ENCODE measurements at places on chromosomes 2 and 18. TPM values are rescaled to one million over a fixed set of nuclear protein-coding genes. Genes with fewer than 3 reads are reported as not detected.

ABCB11 gene
- total RNA-seq: not detected

ADGRF3 gene
- total RNA-seq: under 0.01 TPM

LIMS3 gene
- 3.9 TPM for total RNA-seq

TUBB8B gene
- total RNA-seq: not detected

CDCA7 gene
- 3.0 TPM for total RNA-seq

POTEJ gene
- total RNA-seq: not detected

TANK gene
- 69.4 TPM for total RNA-seq

ASXL3 gene
- total RNA-seq: not detected

DNA sequence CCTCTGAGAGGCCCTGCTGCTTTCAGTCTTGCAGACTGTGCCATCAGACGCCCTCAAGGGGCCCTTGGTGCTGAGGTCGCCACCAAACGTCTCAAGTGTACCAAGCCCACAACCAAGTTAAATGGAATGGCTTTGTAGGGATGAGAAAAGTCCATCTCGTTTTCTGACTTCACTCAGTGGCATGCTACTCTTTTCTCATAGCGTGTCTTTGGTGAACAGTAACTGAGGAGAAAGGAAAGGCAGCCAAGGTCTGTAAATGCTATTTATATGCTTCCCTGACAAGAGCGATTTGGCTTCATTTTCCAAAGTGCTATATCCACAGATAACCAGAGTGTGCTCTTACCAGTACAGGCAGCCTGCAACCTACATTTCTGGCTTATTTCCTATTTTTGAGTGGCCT is 123.0 kb downstream of the MTX2 start:
- no peak for DNase-seq
- H3K27ac ChIP-seq: no peak overlapping the region
- H3K27me3 ChIP-seq: no peaks in the 10 kb centered on the region
- H3K36me3 ChIP-seq: no peaks in the 10 kb centered on the region
- H3K4me3 ChIP-seq: no peak overlapping the region

GRCh38 chr18:48519431-48520100 is 19.3 kb upstream of the CTIF start:
- peaks cover 8% of the 10 kb centered on the region for H3K27me3 ChIP-seq
- H3K36me3 ChIP-seq: no peaks in the 10 kb centered on the region
- no peaks in the 10 kb centered on the region for H3K4me1 ChIP-seq
- no peak overlapping the region for H3K27ac ChIP-seq

GRCh38 chr2:192591617-192592016 is 396.9 kb upstream of the TMEFF2 start:
- H3K4me1 ChIP-seq: no peaks in the 10 kb centered on the region
- no peaks in the 10 kb centered on the region for H3K27me3 ChIP-seq
- H3K36me3 ChIP-seq: no peaks in the 10 kb centered on the region
- no peak for DNase-seq
- H3K4me3 ChIP-seq: no peak overlapping the region

DNA sequence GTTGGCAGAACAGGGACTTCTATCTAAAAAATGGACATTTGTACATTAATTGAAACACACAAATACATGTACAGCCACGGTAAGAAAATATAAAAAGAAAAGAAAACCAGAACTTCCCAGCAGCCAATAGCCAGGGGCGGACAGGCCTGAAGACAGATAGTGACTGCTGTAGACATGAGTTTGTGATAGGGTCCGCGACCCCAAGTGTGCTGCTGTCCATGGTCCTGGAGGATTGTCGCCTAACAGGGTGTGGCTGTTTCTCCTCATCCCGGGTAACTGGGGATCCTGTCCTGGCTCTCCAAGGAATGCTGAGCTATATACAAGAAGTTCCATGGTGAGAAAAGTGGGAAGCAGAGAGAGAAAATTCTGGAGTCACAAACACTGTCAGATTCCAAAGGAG is 266.5 kb upstream of the SALL3 start:
- no peaks in the 10 kb centered on the region for H3K27me3 ChIP-seq
- H3K4me1 ChIP-seq: no peaks in the 10 kb centered on the region
- no peak overlapping the region for H3K4me3 ChIP-seq
- no peaks in the 10 kb centered on the region for H3K36me3 ChIP-seq
- DNase-seq: no peak
- H3K27ac ChIP-seq: no peak overlapping the region

GRCh38 chr2:81872006-81872405 is 1567.5 kb upstream of the LRRTM1 start:
- H3K27me3 ChIP-seq: no peaks in the 10 kb centered on the region
- H3K4me3 ChIP-seq: no peak overlapping the region
- no peaks in the 10 kb centered on the region for H3K4me1 ChIP-seq
- no peaks in the 10 kb centered on the region for H3K36me3 ChIP-seq

DNA sequence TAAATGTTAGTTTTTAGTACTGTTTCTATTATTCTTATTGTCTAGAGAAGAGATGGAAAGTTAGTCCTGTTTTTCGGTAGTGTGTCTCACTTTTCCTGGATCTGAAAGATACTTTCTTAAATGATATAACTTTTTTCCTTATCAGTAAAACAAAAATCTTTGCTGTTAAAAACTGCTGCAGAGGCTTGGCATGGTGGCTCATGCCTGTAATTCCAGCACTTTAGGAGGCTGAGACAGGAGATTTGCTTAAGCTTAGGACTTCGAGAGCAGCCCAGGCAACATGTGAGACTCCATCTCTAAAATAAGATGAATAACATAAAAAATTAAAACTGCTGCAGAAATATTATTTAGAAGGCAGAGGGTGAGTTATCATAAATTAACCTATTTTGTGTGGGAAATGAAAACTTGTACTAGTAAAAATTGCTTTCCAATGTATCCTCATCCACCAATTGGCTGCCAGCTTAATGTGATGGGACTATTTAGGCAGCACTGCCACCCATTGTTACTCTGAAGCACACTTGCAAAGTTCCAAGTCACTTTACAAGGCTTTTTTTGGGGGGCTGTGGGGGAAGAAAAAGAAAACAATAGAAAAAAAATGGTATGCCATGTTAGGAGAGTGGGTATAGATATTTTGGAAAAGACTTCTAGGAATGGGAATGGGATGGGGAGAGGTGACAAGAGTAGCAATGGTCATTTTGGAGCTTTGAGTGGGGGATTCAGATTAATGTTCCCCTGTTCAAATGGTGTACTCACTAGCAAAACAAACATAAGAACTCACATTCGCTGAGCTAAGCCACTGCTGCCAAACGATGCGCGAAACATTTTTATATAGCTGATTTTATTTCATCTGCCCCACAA is 62.7 kb downstream of the MEIS1 start:
- no peaks in the 10 kb centered on the region for H3K27me3 ChIP-seq
- H3K27ac ChIP-seq: no peak overlapping the region
- peaks cover 8% of the 10 kb centered on the region for H3K36me3 ChIP-seq
- H3K4me3 ChIP-seq: no peak overlapping the region
- no peak for DNase-seq

DNA sequence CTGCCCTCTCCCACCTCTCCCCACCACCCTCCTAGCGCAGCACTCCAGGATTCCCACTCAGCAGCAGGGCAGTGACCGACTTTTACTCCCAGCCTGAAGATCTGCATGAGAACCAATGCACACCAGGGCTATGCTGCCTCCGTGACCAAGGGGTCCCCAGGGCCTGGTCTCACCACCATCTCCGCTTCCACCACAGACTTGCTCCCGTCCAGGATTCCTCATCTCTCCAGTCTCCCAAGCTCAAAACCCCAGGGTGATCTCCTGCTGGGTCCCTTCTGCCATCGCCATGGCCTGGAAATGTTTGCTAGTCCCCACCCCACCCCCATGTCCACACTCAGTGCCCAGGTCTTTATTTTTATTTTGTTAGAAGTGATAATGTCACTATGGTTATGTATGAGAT is 2.1 kb upstream of the CIDEA start:
- H3K27ac ChIP-seq: no peak overlapping the region
- peaks cover 12% of the 10 kb centered on the region for H3K4me1 ChIP-seq
- no peak for DNase-seq
- H3K27me3 ChIP-seq: peaks cover 39% of the 10 kb centered on the region

DNA sequence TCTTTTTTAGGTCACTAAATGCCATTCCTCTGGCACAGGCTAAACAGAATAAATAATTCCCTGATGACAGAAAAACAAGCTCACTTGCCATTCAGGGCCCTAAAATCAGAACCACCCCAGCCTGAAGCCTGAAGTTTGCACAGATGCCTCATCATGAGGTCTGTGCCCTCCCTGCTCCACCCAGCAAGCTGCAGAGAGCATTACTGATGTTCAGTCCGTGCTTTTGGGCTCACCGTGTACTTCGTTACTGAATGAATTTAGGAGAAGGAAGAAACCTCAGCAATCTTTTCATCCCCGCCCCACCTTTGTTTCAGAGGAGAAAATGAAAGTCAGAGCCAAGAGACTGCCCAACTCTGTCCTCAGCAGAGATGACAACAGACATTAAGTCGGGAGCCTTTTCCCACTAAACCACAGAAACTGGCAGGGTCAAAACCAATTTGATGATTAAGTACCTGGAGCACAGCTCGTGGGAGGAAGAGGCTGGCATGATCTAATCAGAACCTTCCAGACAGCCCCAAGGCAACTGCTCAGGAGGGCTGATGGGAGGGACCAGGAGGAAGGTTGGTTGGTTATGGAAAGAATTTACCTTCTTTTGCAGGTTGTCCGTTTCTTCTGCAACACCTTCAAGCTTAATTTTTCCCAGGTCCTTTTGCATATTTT is 122.7 kb downstream of the LAMA1 start:
- H3K4me3 ChIP-seq: peak overlapping the region; percentile 45
- DNase-seq: peak; percentile 62
- peaks cover 13% of the 10 kb centered on the region for H3K4me1 ChIP-seq
- H3K36me3 ChIP-seq: no peaks in the 10 kb centered on the region

GRCh38 chr2:143937723-143938350 is 582.1 kb downstream of the ZEB2 start:
- peak; percentile 44 for DNase-seq
- H3K4me3 ChIP-seq: peak overlapping the region; percentile 80
- no peaks in the 10 kb centered on the region for H3K36me3 ChIP-seq
- no peaks in the 10 kb centered on the region for H3K27me3 ChIP-seq
- peaks cover 12% of the 10 kb centered on the region for H3K4me1 ChIP-seq

DNA sequence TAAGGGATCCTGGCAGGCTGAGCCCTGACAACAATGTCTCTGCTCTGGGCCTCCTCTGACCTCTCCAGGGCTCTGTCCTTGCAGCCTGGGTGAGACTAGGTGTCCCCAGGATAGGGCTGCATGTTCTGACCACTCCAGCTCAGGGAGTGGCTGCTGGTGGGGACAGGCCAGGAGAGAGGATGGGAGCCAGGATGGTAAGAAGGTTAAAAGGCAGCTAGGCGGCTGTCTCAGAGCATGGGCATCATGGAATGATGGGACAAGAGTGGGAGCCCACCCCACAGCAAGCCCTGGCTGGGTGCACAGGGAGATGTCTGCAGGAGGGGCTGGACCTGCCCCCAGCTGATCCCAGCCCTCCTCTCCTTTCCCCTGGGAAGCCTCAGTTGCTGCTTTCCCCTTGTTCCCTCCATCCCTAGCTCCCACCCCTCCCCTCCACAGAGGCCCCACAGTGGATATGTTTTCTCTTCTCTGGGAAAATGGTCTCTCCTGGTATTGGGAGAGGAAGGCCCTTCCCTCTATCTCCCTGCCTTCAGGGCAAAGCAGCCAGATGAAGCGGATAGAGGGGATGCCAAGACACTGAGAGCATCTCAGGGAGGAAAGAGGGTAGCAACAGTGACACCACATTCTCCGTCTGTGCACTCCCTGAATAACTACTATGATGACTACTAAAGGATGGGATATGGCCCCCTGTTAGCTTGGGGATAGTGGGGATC is 334.3 kb downstream of the DYSF start:
- H3K4me3 ChIP-seq: no peak overlapping the region
- no peaks in the 10 kb centered on the region for H3K27me3 ChIP-seq
- DNase-seq: no peak
- peaks cover 26% of the 10 kb centered on the region for H3K4me1 ChIP-seq

DNA sequence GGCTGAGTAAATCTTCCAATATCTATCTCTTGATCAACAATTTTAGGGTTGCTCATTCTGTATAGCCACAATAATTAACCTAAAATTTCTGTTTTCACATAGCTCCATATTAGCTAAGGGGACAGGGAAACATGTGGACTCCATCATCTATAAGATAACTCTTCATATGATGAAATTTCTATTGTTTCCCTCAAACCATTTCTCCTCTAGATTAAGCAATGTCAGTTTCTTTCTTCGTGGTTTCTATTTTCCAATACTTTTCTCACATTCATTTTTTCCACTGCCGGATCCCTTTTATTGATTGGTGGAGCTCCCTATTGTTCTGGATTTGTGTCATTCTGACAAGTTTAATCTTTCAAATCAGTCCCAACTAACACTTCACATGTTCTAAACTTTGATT is 1221.3 kb upstream of the ZEB2 start:
- peaks cover 14% of the 10 kb centered on the region for H3K4me1 ChIP-seq
- DNase-seq: no peak
- no peak overlapping the region for H3K27ac ChIP-seq
- no peak overlapping the region for H3K4me3 ChIP-seq

DNA sequence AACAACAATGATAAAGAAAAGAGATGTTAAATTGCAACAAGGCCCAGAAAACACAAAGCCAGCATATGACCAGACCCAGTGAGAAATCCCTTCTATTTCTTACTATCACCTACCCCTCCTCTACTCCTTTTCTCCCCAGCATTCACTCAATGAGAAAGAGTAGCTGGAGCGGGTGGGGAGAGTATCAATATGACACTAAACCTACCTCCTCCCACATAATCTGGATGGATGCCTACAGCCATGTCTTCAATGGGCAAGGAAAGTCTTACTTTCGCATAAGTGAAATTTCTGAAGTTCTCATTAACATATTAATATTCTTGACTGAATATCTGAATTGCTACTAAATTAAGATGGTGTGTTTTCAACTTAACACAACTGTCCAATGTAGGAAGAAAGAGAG is 78.2 kb downstream of the AFF3 start:
- no peak overlapping the region for H3K4me3 ChIP-seq
- H3K27ac ChIP-seq: no peak overlapping the region
- no peak for DNase-seq
- H3K27me3 ChIP-seq: peaks cover 1% of the 10 kb centered on the region
- H3K36me3 ChIP-seq: no peaks in the 10 kb centered on the region
- H3K4me1 ChIP-seq: no peaks in the 10 kb centered on the region
